ENCODE measurements at places on chromosomes 5 and 9.

DNA sequence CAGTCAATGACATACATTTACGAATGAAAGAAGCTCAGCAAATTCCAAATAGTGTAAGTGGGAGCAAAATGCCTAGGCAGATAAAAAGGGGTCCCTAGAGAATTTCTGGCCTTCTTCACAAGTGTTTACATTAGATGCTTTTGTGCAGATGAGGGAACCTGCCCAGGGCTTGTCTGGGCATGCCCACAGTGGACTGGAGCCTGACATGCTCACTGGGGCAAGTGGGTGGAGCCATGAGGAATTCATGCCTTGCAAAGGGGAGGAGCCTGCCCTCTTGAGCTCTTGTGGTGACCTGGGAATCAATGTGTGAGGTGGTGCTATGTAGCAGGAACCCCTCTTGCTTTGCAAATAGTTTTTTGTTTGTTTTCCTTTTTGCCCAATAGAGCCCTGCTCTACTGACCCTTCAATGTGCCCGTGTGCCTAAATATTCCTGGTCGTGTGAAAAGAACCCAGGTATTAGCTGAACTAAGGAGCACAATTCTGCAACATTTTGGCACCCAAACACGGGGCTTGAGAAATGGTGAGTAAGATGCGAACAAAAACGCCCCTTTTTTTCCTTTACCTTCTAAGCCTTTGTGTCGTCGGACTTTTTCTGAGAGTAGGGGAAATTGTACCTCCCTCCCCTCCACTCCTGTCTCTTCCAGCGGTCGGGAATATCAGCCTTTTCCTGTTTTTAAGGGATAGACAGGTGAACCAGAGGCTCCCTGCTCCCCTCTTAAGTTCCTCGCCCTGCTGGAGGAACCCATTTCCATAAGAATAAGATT, 433.8 kb upstream of the CDH9 start:
- DNase-seq = peak; percentile 6

GRCh38 chr5:159582756-159583541, 252.7 kb upstream of the IL12B start:
- peak; percentile 85 for DNase-seq

- no peak for DNase-seq
These were observed 432.6 kb downstream of the CYLC2 start for GRCh38 chr9:103427696-103428095.

DNA sequence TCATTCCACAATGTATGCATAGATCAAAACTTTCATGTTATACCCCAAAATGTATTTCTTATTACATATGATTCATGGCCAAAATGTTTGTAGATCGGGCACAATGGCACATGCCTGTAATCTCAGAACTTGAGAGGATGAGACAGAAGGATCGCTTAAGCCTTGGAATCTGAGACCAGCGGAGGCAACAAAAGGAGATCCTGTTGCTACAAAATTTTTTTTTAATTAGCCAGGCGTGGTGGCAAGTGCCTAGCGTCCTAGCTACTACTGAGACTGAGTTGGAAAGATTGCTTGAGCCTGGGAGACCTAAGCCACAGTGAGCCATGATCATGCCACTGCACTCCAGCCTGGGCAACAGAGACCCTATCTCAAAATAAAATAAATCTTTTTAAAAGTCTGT, 89.9 kb downstream of the MAPKAP1 start:
- DNase-seq = no peak

DNA sequence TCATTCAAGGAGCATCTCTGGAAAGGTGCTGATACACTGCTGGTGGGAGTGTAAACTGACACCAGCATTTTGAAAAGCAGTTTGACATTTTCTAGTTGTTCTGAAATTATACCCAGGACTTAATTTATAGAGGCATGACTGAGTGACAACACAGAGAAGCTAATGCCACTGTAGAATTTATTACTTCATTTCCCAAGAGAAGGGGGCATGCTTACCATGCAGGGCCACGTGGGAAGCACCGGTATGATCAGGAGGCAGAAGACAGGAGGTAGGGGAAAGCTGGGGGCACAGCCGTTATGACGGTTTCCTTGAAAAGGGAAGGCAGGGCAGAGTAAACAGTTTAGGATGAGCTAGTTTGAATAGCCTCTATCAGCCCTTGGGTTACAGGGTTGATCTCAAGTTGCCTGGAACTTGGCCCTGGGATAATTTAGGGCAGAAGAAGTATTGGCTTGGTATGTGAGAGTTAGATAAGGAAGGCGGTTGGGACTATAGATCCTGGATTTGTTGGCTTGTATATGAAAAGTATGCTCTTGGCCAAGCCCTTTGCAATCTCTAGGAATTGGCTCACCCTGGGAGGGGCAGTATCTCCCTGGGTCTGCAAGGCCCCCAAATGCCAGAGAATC, 305.7 kb downstream of the ENC1 start:
- no peak for DNase-seq

DNA sequence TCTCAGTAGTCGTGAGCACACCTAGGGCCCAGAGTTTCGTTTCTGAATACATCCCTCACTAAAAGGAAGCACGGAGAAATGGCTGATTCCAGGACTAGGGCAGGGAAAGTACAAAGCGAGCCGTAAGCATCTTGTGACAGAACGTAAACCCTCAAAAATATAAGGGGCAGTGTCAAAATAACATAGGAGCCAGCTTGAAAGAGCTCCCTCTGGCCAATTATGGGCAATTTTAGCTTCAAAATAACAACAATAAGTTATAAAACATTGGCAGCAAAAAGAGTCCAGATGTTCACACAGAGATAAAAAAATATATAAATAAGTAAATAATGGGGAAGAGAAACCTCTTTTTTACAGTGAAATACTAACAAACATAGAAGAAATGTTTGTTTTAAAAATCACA, 18.5 kb upstream of the GLIS3 start:
- DNase-seq = no peak

GRCh38 chr5:81554647-81555046, 160.7 kb upstream of the ACOT12 start:
- no peak for DNase-seq
